ENCODE measurements at places on chromosomes 4 and X.

- no peak for DNase-seq
Measured at GRCh38 chr4:89847571-89848325, 10.8 kb upstream of the SNCA start.

DNA sequence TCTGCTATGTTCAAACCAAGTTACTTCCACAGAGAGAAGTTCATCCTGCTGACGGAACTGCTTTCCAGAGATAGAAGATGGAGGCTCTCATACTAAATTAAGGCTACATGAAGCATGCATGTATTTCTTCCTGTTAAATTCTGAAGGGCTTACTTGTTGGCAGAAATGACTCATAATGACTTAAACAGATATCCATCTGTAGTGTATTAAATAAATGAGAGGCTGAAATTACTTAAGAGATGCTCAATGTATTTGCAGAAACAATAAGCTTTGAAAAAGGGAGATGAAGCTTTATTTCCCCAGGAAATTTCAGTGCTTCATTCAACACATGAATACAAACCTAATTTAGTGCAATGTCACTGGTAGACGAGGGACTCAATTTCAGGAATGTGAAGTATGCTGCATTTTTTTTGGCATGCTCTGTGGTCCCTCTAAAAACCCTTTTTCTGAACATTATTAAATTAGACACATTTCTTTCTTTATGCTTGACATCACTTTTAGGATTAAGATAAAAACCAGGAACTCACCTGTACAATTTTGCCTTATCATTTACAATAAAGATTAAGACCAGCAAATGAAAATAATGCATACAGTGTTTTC is 759.1 kb upstream of the POU3F4 start:
- peak; percentile 62 for DNase-seq

DNA sequence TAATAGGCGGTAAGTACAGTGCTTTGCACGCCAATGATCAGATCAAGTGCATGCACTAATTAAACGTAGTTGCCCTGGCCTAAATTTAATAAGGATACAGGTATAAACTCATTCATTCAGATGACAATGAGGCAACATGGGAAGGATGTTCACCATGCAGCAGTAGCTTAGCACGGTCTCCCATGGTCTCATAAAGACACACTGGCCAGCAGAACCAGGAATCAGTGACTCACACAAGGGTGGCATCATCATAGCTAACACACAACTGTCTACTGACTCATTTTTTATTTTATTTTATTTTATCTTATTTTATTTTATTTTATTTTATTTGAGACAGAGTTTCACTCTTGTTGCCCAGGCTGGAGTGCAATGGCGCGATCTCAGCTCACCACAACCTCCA is 42.7 kb downstream of the TMEM156 start:
- peak; percentile 50 for DNase-seq

GRCh38 chr4:73772363-73772762 is 32.0 kb downstream of the CXCL8 start:
- DNase-seq = no peak

DNA sequence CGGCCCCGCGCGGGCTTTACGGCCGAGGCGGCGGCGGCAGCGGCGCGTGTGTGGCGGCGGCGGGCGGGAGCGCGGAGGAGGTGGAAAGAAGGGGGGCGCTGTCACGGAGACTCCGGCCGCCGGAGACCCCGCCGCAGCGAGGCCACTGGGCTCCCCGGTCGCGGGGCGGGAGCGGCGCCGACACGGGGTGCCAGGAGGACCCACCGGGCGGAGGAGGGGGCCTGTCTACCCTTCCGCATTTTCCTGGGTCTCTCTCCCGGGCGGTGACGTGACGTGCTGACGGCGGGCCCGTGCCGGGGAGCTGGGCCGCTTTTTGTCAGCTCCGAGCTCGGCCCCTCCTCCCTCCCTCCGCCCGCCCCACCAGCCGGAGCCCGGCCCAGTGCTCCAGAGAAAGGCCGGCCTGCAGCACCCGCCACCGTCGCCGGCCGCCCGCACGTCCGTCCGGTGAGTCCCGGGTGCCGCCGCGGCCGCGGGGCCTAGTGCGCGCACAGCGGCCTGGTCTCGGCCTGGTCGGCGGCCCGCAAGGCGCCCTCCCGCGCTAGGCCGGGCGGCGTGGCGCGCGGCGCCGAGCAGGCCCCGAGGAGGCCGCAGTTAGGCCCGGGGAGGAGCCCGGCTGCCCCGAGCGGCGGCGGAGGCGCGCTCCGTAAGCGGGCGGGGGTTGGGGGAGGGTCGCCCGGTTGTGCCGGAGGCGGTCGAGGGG is at the start of gene ZFX:
Gene ZFX, plus strand, starts transcription at position 379 of the 700 bp plus-strand sequence. CDS start 23,014 bp downstream, outside the sequence.
- DNase-seq = peak; percentile 73

GRCh38 chrX:27998666-27999065 is 17.4 kb upstream of the DCAF8L1 start:
- no peak for DNase-seq

DNA sequence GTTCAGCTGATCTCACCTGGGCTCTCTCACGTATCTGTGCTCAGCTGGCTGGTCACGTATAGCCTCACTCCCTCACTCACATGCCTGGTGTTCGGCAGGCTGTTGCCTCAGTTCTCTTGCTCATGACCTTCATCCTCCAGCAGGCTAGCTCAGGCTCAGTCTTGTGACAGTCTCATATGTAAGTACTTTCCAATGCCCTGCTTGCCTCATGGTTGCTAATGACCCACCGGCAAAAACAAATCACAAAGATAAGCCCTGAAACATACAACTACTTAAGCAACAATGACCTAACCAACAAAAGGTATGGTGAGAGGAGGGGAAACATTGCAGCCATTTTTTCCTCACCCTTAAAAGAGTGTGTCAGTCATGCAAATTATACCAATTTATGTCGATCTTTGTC is 25.0 kb downstream of the MEPE start:
- peak; percentile 83 for DNase-seq

- peak; percentile 69 for DNase-seq
Measured at GRCh38 chr4:20028645-20029044, 223.1 kb upstream of the SLIT2 start.

- DNase-seq = no peak
Measured at GRCh38 chrX:133980832-133981588, 4.4 kb downstream of the GPC3 start.

GRCh38 chr4:104976262-104976661 is 170.4 kb upstream of the TET2 start:
- DNase-seq = no peak

DNA sequence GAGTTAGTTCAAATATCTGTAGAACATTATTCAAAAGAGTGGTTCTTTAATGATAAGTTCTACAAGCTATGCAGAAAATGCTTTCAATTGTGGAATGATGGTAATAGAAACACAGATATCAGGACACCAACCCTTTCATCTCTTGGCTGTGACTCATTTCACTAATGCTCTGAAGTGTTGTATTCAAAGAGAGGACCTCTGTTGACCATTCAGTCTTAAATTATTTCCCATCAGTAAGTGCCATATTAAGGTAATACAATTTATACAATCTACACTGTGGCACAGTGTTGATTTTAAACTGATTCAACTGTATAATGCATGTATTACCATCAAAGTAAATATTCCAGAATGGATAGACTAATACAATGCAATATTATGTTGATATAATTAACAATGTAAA is 289.0 kb upstream of the ADGRL3 start:
- DNase-seq = no peak

- DNase-seq = no peak
Measured at GRCh38 chr4:140826701-140827027, 70.5 kb upstream of the TBC1D9 start.

GRCh38 chr4:138686106-138686835 is 329.3 kb upstream of the NOCT start:
- DNase-seq = no peak

DNA sequence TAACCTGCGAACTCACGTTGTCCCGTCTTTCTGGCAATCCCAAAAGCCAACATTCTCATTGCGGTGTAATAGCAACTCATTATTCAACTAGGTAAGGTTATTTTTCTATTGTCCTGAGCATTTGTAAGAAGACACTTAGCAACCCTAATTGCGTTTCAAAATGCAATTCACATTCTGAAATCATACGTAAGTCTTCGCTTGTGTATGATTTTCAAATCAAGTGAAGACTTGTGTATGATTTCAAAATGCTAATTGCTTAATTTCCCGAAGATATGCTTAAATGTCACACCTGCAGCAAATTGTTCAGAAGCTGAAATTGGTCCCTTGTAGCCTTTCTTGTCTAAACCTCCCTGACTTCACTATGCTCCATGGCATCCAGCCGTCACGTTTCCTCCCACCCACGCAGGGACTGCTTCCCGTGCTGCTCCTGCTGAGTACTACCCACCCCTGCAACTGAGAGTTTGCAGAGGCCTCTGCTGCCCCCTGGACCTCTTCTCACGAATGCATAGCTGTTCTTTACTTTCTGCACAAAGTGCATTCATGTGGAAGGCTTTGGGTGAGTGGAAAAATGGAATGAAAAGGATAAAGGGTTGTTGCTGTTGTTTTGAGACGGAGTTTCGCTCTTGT is 40.8 kb upstream of the CLDN24 start:
- DNase-seq = peak; percentile 13

DNA sequence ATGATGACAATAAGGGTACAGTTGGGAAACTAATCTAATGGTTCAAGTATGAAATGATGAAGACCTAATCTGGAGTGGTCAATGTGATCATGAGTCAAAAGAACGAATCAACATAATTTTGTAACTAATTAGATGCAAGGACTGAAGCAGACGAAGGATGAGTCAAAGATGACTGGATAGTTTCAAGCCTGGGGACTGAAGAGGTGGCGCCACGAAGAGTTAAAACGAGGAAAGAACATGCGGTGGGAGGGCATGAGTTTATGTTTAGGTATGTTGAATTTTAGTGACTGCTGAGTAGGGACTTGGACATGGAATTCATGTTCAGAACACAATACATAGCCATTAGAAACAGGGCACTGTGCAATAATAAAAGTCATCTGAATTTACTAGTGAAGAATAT is 221.5 kb upstream of the FAM241A start:
- DNase-seq = no peak

DNA sequence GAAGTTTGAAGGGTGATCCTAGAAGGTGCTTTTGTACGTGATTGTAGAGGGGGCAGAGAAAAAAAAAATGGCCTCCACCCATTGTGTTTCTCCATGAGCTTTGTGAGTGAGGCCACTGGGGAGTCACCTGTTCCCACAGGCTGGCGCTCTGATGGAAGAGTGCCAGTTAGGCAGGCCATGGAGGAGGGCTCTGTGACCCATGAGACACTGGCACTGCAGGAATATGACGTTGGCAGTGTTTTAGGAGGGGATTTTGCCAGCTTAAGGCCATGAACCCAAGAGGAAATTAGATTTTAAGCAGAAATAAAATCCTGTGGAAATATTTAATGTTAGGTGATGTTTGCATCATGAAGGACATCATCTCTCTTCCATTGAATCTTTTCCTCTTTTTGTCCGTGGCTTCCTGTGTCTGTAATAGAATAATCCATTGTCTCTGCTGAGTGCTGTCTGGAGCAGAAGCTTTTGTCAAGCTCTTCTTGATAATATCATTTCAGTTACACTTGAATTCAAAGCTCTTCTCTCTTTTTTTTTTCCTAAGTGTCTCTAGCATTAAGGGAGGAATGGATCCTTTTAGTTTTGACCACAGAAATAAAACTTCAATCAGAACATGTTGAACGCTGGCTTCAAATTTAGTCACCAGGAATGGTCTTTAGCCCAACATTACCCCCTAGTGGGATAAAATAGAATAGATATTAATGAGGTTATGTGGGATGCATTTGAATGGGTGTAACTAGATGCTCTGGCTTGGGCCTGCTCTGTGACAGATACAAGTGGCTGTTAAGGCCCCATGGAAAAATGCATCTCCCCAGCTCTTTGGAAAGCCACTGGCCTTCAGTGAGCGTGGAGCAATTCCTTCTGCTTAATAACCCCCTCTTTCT is 41.0 kb upstream of the UCP1 start:
- DNase-seq = peak; percentile 59

DNA sequence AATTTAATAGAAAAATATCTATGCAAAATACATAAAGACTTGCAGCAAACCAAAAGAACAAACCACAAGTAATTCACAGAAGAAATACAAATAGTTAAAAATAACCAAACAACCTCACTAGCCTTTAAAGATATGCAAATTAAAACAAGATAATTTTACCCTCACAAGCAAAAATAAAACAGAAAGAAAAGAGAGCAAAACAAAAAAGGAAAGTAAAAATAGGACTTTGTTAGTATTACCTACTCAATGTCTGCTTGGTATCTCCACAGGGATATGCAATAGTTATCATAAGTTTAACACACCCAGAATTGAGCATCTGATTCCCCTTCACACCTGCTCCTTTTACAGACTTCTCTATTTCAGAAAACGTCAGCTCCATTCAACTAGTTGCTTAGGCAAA is 737.5 kb upstream of the MAGEB2 start:
- no peak for DNase-seq

GRCh38 chr4:143618811-143619210 is 81.7 kb downstream of the FREM3 start:
- no peak for DNase-seq

DNA sequence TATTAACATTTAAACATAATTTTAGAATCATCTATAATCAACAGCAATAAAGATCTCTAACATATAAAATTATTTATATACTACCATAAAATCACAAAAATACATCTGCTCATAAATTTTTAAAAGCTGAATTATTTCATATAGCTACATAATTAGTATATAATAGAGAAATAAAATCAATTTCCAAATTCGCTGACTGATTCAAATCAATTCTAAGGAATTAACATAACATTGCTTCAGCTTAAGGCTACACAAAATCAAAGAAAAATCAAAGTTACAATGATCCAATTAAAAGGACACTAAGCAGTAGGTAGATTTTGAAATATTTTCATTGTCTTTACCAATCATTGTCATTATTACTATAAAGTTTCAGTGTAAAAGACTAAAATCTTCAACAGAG is 194.7 kb downstream of the LRBA start:
- DNase-seq = no peak

DNA sequence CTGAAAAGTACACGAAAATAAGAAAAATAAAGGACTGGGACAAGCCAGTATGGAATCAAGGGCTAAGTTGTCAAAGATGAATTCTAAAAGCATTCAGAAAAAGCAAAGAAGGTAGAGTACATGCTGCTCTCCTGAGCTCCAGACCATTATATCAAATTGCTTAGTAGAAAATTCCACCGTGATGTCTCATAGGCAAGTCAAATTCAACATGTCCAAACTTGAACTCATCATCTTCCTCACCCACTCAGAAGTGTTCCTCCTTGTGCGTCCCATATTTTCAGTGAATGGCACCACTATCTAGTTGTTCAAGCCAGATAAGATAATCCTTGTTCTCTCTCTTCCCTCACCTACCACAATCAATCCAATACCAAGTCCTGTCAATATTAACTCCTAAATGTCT is 37.5 kb upstream of the IL13RA2 start:
- no peak for DNase-seq

GRCh38 chrX:13126775-13127174 is 82.4 kb upstream of the FAM9C start:
- DNase-seq = peak; percentile 8

DNA sequence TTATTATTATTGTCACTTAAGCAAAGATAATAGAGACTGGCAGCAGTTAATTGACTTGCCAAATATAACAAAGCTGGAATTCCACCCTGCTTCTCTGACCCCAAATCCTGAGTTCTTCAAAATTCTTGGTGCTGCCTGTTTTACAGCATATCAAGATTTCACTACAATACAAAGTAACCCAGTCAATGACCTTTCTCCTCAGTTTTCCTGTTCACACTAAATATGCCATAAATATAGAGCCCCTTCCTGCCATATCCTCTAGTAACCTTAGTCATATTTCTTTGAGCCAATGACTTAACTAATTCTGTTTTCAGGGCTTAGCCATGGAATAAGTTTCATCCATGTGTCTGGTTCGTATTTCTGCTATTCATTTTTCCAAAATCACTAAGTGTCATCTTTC is 315.3 kb upstream of the HS3ST1 start:
- no peak for DNase-seq
